Activated CD4-positive, alpha-beta T cell treated with anti-CD3 and anti-CD28 coated beads for 36 hours (primary cell): ENCODE measurements at places on chromosomes 6 and 20. TPM values are rescaled to one million over a fixed set of nuclear protein-coding genes. Genes with fewer than 3 reads are reported as not detected.
A peak's percentile ranks its signal among the peaks of the same experiment; 100 is the strongest.

The VGLL2 gene
- not detected for total RNA-seq

The TUBB2A gene
- 1.8 TPM for total RNA-seq

The POPDC3 gene
- not detected for total RNA-seq

The NNAT gene
- 0.91 TPM for total RNA-seq

The CEP250 gene
- total RNA-seq = 50.4 TPM

The SAPCD1 gene
- total RNA-seq = 13.2 TPM

The FUCA2 gene
- 7.8 TPM for total RNA-seq

The SRMS gene
- not detected for total RNA-seq

The SLA2 gene
- total RNA-seq = 52.6 TPM

DNA sequence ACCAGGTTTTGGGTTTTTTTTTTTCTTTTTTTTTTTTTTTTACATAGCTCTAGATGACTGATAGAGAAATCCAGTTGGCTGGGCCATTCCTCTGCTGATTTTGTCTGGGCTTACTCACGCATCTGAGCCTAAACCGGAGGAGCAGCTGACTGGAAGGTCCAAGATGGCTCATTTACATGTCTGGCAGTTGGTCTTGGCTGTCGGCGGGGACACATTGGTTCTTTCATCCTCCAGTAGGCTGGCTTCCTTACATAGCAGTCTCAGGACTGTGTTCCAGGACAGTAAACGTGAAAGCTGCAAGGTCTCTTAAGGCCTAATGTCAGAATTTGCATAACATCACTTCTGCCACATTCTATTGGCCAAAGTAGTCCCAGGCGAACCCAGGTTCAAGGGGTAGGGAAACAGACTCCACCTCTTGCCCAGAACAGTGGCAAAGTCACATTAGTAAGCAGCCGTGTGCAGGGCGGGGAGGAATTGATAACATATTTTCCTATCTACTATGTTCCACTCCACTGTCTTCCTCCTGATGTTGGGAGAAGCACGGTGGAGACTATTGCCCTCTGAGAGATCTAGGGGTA lies 87.0 kb downstream of the CDH22 start:
- H3K36me3 ChIP-seq = no peaks in the 10 kb centered on the region
- no peaks in the 10 kb centered on the region for H3K4me1 ChIP-seq
- DNase-seq = no peak
- H3K4me3 ChIP-seq = no peak overlapping the region

- H3K27me3 ChIP-seq = no peaks in the 10 kb centered on the region
- H3K27ac ChIP-seq = no peak within 1 kb of the TSS
- no peak for DNase-seq
- no peak within 1 kb of the TSS for H3K4me3 ChIP-seq
- peaks cover 3% of the 10 kb centered on the region for H3K4me1 ChIP-seq
Measured at GRCh38 chr20:23826541-23827021, at the start of gene CST2. TSS of gene CST2 (minus strand) at chr20:23826729. CDS start at chr20:23826660, 69 bp downstream.

DNA sequence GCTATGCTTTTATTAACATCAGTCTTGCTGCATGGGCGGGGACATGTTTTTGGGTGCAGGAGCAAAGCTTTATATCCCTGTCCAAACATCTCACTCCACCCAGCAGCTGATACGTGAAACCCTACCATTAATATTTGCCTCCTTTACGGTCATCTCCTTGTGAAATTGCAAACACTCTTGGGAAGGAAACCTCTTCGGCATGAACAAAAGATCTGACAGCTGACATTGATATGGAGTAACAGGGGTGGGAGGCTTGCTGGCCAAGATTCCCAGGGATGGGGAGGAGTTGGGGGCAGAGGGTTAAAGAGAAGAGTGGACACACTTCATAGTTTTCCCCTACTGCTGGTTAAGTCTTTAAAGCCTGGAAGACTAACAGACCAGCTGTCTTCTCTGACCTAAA lies 22.2 kb upstream of the VEGFA start:
- peaks cover 6% of the 10 kb centered on the region for H3K27me3 ChIP-seq
- no peaks in the 10 kb centered on the region for H3K36me3 ChIP-seq
- no peak overlapping the region for H3K27ac ChIP-seq
- no peak overlapping the region for H3K4me3 ChIP-seq
- no peak for DNase-seq

- no peaks in the 10 kb centered on the region for H3K27me3 ChIP-seq
- H3K4me3 ChIP-seq = no peak overlapping the region
- H3K4me1 ChIP-seq = no peaks in the 10 kb centered on the region
- H3K27ac ChIP-seq = no peak overlapping the region
- no peak for DNase-seq
Measured at GRCh38 chr6:121791396-121792315, 356.2 kb downstream of the GJA1 start.

GRCh38 chr20:36399147-36399968 lies 93.2 kb downstream of the DLGAP4 start:
- no peaks in the 10 kb centered on the region for H3K36me3 ChIP-seq
- H3K27ac ChIP-seq = no peak overlapping the region
- peak; percentile 76 for DNase-seq
- H3K27me3 ChIP-seq = peaks cover 16% of the 10 kb centered on the region
- H3K4me1 ChIP-seq = no peaks in the 10 kb centered on the region

DNA sequence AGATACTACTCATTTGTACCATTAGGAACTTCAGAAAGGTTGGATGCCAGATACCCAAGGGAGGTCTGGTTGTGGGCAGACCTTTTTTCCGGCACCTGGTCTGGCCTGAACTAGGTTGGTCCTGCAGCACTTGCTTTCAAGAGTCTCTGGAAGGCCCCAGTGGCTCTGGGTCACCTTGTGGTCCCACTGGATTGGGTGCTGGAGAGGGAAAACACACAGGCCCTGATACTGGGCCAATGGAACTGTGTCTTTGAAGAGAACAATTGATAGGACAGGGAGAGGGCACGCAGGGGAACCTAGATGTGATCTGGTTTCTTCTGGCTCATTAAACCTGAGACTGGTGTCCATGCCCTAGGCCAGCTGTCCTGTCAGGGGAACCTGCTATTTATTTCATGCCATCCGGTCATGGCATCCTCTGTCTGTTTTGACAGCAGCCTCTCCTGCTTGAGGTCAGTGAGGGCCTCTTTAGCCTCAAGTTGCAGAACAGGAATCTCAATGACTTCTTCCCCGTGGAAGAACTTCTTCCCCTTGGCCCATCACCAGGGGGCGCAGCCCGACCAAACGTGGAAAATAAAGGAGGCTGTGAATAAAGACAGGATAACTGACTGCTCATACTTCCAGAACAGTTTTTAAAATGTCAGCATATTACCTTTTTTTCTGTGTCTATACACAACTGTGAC lies 25.0 kb downstream of the TAF8 start:
- no peak overlapping the region for H3K27ac ChIP-seq
- peak; percentile 82 for DNase-seq
- no peaks in the 10 kb centered on the region for H3K27me3 ChIP-seq
- H3K36me3 ChIP-seq = peaks cover 37% of the 10 kb centered on the region

DNA sequence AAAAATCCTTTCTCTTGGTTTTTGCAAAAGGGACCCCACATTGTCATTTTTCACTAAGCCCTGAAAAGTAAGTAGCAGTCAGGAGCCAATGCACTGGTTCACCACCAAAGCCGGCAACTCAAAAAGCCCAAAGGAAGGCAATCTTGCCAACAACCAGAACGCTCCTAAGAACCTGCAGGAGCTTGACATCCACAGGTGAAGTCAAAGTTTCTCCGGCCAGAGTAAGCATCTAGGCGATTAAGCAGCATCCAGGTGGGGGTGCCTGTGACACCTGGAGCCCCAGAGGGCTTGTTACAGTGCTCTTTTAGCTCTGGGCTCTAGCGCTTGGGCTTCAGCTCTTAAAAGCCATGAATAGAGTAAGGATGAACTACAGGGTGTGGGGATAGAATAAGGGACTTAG lies 36.1 kb downstream of the SLC35D3 start:
- H3K36me3 ChIP-seq = no peaks in the 10 kb centered on the region
- H3K27me3 ChIP-seq = peaks cover 11% of the 10 kb centered on the region
- H3K4me1 ChIP-seq = peaks cover 5% of the 10 kb centered on the region
- no peak for DNase-seq
- H3K27ac ChIP-seq = no peak overlapping the region

DNA sequence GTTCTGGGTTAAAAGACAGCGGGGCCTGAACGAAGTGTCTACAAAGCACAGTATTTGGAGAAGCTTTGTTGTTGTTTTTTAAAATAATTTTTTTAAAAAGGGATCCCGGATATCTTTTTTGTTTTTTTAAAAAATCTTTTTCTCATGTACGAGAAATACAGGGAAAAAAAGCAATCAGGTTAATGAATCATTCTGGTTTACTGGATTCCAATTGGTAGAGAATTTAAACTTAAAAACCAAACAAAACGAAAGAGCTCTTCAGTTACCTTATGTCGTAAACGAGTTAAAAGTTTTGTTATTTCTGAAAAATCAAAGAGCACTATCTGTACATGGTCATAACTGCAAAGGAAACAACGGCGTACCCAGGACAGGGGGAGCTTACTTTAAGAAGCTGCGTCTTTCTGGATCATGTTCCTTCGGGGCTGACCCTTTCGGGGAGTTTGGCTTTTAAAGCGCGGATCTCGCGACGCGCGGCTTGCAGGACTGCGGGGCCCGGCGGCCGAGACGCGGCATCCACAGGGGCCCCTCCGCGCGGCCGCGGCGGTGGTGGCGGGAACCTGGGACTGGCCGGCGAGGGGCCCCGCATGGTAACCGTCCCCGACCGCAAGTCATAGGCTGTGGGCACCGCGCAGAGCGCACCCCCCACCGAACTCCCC lies 927 bp downstream of the IL20RA start:
- no peak overlapping the region for H3K27ac ChIP-seq
- H3K4me3 ChIP-seq = peak overlapping the region; percentile 63

GRCh38 chr6:7100753-7101081 lies 7.0 kb upstream of the RREB1 start:
- H3K4me3 ChIP-seq = no peak overlapping the region
- H3K4me1 ChIP-seq = no peaks in the 10 kb centered on the region
- DNase-seq = no peak

- H3K4me3 ChIP-seq = no peak overlapping the region
- H3K27me3 ChIP-seq = no peaks in the 10 kb centered on the region
- peaks cover 24% of the 10 kb centered on the region for H3K4me1 ChIP-seq
- H3K27ac ChIP-seq = no peak overlapping the region
- no peak for DNase-seq
- no peaks in the 10 kb centered on the region for H3K36me3 ChIP-seq
Measured at GRCh38 chr20:47451602-47451904, 50.1 kb upstream of the NCOA3 start.

GRCh38 chr20:47071646-47072185 lies 177.1 kb downstream of the EYA2 start:
- no peak overlapping the region for H3K27ac ChIP-seq
- H3K4me3 ChIP-seq = no peak overlapping the region
- H3K4me1 ChIP-seq = no peaks in the 10 kb centered on the region
- no peak for DNase-seq

DNA sequence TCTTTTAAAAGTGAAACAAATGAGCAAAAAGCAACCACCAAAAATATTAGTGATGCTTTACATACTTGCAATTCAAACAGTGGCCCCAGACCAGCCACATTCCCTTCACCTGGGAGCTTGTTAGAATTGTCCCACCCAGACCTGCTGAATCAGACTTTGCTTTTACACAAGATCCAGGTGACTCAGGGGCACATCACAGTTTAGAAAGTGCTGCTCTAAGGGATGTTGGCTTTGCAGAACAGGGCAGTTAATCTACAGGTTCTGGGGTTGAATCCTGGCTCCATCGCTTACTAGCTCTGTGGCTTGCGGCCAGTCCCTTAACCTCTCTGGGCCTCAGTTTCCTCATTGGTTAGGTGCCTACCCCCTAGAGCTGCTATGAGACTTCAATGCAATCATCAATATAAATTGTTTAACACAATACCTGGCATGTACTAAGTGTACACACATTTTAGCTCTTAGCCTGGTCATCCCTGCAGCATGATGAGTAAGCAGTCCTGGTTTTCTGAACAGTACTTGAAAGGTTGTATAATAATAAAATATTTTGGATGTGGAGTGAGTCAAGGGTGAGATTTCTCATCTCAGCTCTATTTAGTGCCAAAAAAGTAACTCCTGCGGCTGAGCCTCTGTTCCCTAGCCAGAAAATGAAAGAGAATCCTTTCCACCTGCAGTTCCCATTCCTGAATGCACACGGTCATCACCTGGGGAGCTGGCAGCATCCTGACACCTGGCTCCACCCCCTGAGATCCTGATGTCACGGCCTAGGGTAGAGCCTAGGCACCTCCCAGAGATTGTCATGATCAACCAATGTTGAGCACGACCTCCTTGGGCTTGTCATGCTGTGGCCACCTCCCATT lies 162.7 kb downstream of the ANKRD60 start:
- DNase-seq = no peak
- no peak overlapping the region for H3K27ac ChIP-seq
- H3K4me3 ChIP-seq = no peak overlapping the region
- no peaks in the 10 kb centered on the region for H3K4me1 ChIP-seq

GRCh38 chr6:43242908-43243663 lies at the start of gene TTBK1:
TSS of gene TTBK1 (plus strand) at chr6:43243481. CDS start at chr6:43246661, 3,180 bp downstream.
- no peak within 1 kb of the TSS for H3K27ac ChIP-seq
- DNase-seq = peak; percentile 73

GRCh38 chr6:119040636-119041035 lies 37.8 kb downstream of the FAM184A start:
- peaks cover 21% of the 10 kb centered on the region for H3K4me1 ChIP-seq
- peaks cover 1% of the 10 kb centered on the region for H3K36me3 ChIP-seq
- no peak for DNase-seq
- no peaks in the 10 kb centered on the region for H3K27me3 ChIP-seq

- no peaks in the 10 kb centered on the region for H3K27me3 ChIP-seq
- no peaks in the 10 kb centered on the region for H3K36me3 ChIP-seq
- H3K4me3 ChIP-seq = no peak overlapping the region
Measured at GRCh38 chr6:5729813-5730517, 276.8 kb downstream of the NRN1 start.

DNA sequence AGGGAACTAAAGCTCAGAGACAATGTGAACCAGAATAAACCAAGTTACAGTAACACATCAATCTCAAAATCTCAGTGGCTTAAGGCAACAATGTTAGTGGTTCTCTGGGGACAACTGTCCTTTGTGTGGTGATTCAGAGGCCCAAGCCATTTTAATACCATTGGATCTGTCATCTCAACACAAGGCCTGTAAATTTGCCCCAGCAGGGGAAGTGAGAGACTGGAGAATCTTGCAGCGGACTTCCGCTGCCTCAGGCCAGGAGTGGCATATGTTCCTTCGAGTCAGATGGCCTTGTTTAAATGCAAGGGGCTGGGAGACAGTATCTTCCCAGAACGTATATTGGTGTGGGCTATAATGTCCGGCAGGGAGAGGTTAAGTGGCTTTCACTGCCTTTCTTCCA lies 126.0 kb downstream of the CD83 start:
- H3K4me1 ChIP-seq = no peaks in the 10 kb centered on the region
- H3K27me3 ChIP-seq = no peaks in the 10 kb centered on the region
- H3K27ac ChIP-seq = no peak overlapping the region
- no peak overlapping the region for H3K4me3 ChIP-seq
- no peak for DNase-seq
- no peaks in the 10 kb centered on the region for H3K36me3 ChIP-seq

GRCh38 chr6:154219250-154219649 lies 137.4 kb downstream of the IPCEF1 start:
- peaks cover 61% of the 10 kb centered on the region for H3K4me1 ChIP-seq
- H3K27me3 ChIP-seq = no peaks in the 10 kb centered on the region
- H3K36me3 ChIP-seq = peaks cover 27% of the 10 kb centered on the region
- H3K27ac ChIP-seq = peak overlapping the region; percentile 32
- DNase-seq = no peak

DNA sequence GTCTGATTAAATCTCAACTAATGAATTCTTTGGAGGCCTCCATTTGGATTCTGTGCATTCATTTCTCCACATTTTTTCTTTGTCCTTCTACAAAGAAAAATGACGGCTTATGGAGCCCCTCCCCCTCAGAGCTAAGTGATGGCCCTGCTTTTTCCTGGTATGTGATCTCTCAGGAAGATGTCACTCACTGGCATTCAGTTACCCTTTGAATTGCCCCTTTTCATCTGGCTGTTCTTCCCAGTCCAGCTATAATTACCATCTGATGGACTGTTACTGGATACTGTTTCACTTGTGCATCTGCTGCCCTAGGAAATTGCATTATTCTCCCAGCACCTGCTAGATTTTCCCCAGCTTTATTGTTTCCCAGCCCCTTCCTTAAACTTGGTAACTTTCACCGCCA lies 151.9 kb downstream of the CFAP61 start:
- H3K4me1 ChIP-seq = no peaks in the 10 kb centered on the region
- H3K27me3 ChIP-seq = peaks cover 6% of the 10 kb centered on the region
